Choroid plexus epithelial cell (primary cell): ENCODE measurements at places on chromosomes 3 and 15.

DNA sequence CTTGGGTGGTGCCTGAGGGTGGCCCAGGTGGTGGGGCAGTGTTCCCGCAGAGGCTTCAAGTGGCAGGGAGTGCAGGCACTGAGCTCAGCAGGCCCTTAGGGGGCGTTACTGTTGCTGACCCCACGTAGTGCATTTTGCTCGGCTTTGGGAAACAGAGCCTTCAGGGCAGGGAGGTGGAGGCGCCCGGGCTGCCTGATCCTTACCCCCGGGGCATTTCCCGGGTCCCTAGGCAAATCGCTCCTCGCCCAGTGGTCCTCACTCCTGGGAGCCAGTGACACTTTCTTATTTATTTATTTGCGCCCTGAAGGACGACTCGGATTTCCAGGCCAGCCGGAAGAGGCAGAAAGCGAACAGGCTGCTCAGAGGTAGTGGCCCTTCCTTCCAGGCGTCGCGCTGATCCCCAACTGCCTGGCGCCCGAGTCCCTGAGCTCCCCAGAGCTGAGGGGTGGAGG, 10.1 kb upstream of the FOXB1 start:
- no peak for DNase-seq

DNA sequence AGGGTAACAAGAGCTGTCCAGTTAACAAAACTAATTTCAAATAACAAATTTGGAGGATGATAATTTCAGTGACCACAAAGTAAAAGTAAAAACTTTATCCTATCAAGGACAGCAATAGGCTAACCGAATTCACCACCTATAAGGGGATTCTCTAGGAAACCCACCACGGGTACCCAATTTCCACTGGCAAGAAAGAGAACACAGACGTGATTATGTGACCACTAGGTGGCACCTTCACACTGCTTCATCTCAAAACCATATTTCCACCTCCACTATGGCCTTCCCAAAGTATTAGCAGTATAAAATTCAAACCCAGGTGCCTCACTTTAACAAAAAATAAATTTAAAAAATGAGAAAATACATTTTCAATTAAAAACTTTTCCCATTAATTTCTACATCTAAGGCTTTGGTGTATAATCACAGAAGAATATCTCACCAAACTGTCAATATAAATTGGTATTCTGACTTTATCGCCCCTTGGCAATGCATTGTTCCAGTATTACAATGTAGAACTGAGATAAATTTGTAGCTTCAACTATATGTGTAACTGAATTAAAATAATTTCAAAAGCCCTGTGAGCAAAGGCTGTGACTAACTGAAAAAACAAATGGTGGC, 96.5 kb downstream of the FSIP1 start:
- peak; percentile 81 for DNase-seq

DNA sequence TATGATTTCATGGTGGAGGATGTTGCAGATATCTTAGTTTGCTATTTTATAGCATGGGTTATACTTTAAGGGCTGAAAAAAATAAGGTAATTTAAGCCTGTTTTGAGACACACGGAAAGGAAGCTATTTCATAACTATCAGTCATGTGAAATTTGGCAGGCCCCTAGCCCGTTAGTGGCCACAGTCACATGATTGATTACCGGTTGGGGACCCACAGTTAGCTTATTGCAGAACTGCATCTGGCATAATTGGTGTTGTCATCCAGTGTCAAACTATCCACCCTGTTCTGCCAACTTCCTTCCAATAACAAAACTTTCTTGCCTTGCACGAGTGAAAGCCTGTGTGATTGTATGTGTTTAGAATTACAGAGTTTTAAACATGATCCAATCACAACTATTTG, 35.2 kb downstream of the FNDC3B start:
- no peak for DNase-seq

GRCh38 chr3:26428992-26429391, 193.6 kb upstream of the LRRC3B start:
- DNase-seq = no peak

DNA sequence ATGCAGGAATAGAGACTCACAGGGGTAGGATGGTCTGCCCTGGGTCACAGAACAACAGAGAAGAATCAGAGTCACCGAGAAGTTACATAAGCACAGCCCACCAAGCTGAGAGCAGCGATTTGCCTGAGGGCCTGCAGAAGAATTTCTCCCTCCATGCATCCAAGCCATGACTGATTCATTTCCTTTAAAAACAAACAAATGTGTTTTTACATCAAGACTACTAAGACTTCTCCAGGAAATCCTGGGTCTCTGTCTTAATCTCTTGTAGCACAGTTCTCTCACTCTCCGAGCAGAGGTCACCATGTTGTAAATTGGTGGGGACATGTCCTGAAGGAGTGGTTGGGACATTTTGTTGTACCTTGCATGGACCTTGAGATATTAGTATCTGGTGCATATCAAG, 159.8 kb downstream of the THSD4 start:
- peak; percentile 80 for DNase-seq

DNA sequence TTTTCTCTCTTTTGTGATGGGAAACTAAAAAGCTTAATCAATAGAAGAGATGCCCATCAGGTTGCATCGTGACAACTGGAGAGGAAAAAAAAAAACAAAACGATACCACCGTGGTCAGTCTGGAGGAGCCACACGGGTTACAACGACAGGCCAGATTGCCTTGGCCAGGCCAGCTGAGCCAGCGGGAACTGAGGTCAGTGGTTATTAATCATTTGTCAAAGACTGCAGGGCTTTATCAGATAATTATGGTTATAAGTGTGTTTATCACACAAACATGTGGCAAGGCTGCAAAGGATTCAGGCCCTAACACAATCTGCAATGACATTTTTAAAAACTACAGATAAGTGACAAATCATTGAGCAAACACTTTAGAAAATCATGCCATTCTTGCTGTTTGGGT, 135.0 kb upstream of the FAM3D start:
- DNase-seq = no peak

DNA sequence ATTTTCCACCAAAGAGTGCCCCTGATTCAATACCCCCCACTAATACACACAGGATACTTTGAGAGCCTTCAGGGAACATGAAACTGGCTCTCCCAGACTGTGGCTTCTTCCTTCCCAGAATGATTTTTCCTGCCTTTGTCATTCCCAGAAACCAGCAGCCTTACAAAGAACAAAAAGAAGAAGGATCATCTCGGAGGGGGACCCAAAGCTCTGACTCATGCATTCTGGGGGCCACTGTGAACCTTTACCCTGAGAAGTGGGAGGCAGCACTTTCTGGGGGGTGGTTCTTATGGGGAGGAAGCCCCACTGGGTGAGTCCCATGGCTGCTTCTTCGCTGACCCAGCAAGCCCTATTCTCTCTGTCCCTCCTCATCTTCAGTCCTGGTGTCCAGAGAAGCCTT, 44.7 kb upstream of the RAD18 start:
- DNase-seq = no peak

DNA sequence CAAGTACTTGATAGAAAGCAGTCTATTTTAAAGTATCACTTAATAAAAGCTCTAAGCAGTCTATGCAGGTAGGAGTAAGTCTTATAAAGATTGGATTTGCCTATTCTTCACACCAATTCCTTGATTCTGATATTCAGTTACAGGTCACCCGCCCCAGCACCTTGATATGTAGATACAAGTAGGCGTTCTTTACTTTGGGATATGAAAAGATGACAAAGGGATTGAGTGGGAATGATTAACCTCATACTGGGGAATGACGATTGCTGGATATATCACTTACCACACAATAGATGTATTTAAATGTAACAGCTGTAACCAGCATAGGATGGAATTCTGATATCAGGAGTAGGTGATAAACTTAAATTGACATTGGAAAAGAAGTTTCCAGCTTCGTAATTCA, 47.1 kb downstream of the HHLA2 start:
- DNase-seq = no peak

GRCh38 chr3:46479021-46479420, 14.3 kb upstream of the LTF start:
- DNase-seq = no peak

GRCh38 chr3:194261581-194262063, 89.5 kb downstream of the CPN2 start:
- DNase-seq = no peak

GRCh38 chr3:110378481-110378880, 693.1 kb upstream of the NECTIN3 start:
- peak; percentile 51 for DNase-seq

- peak; percentile 50 for DNase-seq
These were observed 189.0 kb upstream of the MCTP2 start for GRCh38 chr15:94042180-94042928.

- DNase-seq = no peak
These were observed 8.9 kb upstream of the SGO1 start for GRCh38 chr3:20194793-20195460.

- DNase-seq = no peak
These were observed at the start of gene SCN5A for GRCh38 chr3:38649500-38650247. SCN5A (minus strand) TSS chr3:38649687; CDS start chr3:38633307, 16,380 bp downstream.

DNA sequence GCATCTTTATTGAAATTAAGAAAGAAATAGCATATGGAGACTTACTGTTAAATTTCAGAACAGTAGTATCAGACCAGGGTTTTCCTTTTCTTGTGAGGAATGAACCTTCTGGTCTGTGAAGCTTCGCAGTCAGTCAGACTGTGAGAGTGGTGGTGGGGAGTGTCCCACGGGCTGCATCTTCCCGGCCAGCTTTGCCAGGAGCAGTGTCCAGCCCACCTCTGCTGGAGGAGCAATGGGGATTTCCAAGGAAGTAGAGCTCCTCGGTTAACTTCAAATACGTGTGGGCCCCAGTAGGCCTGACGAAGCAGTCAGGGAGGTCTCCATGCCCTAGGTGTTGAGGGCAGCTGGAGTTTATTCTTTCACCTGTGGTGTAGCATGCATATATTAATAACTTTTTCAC, 40.9 kb upstream of the FBXL22 start:
- peak; percentile 37 for DNase-seq

DNA sequence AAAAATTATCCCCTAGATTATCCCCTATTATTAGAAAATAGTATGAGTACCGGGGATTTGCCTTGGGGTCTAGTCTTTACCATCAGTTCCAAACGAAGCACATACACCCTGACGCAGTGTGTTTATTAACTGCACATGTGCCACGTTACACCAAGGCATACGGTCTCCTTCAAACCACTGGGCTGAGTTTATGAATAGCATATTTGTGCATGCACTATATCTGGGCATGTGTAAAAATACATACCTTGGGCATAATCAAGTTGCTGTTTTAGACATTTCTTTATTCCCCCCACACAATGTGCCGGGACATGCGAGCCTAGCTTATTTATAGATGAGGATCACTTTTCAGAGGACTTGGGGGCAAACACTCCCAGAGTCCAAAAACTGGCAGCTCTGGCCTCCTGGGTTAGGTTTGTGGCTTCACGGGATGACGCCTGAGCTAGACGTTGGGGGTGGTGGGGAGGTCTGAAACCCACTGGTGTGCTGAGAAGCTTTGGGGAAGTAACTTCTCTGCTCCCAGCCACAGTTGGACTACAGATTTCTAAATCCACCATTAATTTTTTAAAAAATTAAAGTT, 16.2 kb downstream of the IGDCC4 start:
- DNase-seq = no peak

GRCh38 chr15:72888211-72888610, 104.7 kb upstream of the ADPGK start:
- no peak for DNase-seq

- DNase-seq = no peak
These were observed 29.8 kb downstream of the NFKBIZ start for GRCh38 chr3:101879102-101879501.

DNA sequence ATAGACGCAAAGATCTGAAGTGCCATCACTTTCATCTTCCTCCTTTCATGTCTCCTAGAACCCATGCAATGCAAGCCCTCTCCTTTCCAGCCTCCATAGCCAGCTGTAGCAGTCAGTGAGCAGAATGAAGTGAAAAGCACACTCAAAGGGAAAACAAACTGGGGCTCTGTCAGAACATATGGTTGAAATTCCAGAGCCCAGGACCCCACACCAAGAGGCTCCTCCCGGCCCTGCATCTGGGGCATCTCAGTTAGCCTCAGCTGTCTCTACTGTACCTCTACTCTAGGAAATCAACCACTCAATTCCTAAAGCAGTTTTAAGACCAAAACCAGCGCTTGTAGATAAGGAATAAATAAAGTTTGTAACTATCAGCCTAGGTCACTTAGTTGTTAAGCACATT, 73.8 kb upstream of the P3H2 start:
- DNase-seq = no peak

DNA sequence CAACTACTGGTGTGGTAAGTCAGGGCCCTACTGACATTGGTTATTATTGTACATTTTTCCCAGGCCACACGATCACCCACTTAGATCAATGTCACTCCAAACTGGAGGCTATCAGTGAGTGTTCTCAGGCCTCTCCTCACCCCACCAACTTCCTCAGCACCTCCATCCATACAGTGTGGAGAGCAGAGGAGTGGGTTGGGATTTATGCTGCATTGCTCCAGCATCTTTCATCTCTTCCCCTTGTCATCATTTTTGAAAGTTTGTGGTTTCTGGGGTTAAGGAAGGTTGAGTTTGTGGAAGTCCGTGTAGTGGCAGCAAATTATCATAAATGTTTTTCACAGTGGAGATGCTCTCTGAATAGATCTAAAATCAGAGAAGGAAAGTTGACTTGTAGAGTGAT, 60.2 kb downstream of the TLNRD1 start:
- DNase-seq = no peak

- DNase-seq = peak; percentile 69
These were observed 115.0 kb upstream of the ABHD17C start for GRCh38 chr15:80580106-80580505.

- DNase-seq = no peak
These were observed 192.9 kb upstream of the IL12A start for GRCh38 chr3:159795681-159796175.

DNA sequence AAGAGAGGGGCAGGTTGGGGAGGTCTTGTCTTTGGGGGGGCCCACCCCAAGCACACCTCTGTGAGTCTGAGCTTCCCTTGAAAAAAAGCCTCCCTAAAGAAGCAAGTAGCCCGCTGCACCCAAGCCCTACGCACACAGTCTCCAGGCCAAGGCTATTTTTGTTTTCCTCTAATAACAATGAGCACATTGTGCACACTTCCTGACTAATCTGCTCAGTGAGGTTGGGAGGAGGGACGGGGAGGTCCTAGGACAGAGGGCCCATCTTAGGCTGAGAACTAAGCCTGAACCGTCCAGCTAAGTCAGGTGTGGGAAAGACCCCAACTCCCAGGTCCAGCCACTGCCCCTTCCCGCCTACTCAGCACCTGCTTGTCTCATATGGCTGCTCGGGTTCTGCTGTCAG, 87.2 kb downstream of the HMG20A start:
- DNase-seq = peak; percentile 47

DNA sequence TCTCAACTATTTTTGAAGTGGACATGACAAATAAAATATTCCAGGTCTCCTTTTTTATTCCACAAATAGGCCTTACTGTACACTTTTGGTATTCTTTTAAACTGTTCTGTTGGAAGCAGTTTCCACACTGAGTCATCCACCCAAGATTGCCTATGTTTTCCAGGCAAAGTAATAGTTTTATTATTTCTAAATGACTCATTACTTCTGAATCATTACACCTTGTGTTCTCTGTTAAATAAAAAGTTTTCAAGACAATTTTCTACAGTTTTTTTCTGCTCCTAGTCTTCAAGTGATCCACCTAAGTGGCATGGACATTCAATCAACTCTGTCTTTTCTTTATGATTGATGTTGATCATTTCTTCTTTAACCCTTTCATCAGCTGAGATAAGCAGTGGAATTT, 26.5 kb downstream of the PPP2R3A start:
- peak; percentile 78 for DNase-seq
